ENCODE measurements at places on chromosomes 6 and 20. TPM values are rescaled to one million over a fixed set of nuclear protein-coding genes. Genes with fewer than 3 reads are reported as not detected.

PCK1 gene
- not detected for total RNA-seq

ADGRB3 gene
- total RNA-seq, result not detected

ADGB gene
- total RNA-seq, result not detected

GPR63 gene
- 0.81 TPM for total RNA-seq

- no peak for DNase-seq
Observed at GRCh38 chr6:30939473-30939872, 1.3 kb upstream of the MUCL3 start.

- DNase-seq, result no peak
Observed at GRCh38 chr6:166672624-166673206, 45.7 kb upstream of the RPS6KA2 start.

GRCh38 chr6:85314586-85314985 is 135.3 kb upstream of the NT5E start:
- no peak for DNase-seq

- DNase-seq, result no peak
Observed at GRCh38 chr20:57953638-57954037, 243.8 kb upstream of the PMEPA1 start.

DNA sequence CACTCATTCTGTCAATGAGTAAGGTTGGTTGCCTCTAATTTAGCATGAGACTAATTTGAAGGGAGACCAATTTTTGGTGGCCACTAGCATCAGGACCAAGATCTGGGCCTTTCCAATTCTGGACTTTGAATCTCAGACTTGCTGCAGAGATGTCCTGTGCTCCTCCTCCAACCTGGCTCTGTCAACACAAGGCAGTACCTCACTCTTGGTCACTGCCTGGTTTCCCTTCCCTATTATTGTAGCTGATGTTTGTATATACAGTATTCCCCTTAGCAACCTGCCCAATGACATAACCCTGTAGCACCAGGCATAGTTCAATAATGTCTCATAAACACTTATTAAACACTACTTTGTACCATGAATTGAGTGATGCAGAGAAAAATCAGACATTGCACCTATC is 50.4 kb downstream of the UNC5CL start:
- DNase-seq, result no peak

DNA sequence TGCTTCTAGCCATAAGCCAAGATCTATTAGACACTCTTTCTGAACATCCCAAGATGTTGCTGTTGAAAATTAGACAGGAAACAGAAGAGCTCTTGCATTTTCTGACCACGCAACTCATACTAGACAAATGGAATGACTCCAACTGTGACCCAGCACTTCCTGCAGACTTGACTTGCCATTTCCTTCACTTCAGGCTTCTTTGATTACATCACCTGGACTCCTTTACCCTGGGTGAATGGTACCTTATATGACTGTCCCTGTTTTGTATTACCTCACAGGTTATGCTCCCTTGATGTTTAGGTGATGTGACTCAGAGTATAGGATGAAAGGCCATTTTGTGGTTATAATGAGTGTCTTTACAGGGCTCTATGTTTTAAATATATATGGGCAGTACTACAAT is 236.1 kb downstream of the BMP2 start:
- no peak for DNase-seq

DNA sequence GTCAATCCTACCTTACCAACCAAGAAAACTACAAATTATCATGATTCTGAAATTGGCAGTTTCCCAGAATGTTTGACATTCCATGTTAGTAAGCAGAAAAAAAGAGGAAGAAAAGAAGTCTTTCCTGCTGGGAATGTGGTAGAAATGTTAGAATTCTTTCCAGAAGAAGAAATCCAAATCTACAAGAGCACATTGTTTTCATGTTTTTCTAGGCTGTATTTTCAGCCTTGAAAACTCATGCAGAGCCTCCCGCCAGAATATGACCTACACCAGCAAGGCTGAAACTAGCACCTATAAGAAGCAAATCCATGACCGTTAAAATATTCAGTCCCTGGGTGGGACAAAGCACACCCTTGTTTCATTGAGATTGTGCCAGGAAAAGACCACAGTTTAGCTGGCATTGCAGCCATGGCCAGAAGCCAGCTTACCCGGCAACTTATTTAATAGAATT is 259.4 kb downstream of the GJA1 start:
- DNase-seq, result no peak

DNA sequence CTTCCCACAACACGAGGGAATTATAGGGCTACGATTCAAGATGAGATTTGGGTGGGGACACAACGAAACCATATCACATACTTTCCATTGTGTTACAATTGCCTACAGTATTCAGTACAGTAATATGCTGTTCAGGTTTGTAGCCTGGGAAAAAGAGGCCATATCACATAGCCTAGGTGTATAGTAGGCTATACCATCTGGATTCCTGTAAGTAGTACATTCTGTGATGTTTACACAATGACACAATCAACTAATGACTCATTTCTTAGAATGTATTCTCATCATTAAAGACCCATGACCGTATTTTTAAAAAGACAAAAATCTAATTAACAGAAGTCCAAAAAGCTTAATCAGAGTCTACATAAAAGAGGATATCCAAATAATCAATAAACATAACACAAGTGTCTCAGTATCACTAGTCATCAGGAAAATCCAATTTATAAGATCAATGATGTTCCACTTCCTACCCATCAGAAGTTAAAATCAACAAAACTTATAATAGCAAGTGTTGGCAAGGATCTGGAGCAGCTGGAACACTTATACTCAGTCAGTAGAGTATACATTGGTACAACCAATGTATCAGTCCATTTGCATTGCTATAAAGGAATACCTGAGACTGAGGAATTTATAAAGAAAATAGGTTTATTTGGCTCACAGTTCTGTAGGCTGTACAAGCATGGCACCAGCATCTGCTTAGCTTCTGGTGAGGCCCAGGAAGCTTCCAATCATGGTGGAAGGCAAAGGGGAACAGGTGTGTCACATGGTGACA is 215.9 kb downstream of the CLVS2 start:
- no peak for DNase-seq

- DNase-seq, result no peak
Observed at GRCh38 chr6:75337835-75338580, 53.4 kb upstream of the TMEM30A start.

DNA sequence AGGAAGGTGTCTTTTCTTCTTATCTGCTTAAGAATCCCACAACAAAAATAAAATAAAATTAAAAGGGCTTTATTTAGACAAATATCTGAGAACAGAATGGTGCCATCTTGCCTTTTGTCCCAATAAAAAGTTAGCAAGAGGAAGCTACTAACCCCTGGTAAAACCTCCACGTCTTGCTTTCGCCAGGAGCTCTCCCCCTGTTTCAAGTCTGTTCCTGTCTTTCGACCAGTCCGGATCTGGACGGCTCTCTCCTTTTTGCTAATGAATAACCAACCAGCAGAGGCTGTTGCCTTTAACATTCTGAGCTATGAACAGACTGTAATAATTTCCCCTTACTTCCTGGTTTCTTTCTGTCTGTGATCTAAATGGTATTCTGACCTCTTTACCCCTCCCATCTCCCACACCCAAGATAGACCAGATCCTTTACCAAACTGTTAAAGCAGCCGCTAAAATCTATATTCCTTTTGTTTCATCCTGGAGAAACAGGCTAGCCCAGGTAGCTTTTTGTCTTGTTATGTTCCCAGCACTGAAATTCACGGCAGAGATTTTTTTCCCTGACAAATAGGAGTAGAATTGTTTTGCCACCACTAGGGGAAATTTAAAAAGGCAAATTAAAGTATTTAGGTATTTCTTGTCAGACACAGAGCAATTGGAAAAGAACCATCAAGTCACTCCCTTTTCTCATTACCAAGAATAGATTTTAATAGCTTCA is at the start of gene FRK:
FRK (minus strand) TSS at position 320 of the 712 bp plus-strand sequence. CDS start 580 bp downstream, outside the sequence.
- no peak for DNase-seq

- no peak for DNase-seq
Observed at GRCh38 chr6:139680819-139681218, 306.4 kb upstream of the CITED2 start.

DNA sequence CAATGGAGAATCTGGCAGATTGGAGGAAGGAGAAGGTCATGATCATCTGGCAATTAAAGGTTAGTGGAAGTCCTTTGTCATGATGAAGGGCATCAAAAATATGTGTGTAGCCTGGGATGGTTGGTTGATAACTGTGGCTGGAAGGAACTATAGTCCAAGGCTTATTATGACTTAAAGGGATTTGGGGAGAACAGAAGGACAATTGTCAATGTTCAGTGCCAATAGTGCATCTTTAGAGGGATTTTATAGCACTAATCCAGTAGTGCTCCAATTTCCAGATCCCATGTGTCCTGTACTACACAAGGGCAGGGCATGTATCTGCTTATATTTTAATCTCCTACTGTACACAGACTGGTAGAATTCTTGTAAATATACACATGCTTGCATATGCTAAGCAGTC is 5.0 kb upstream of the ZBTB24 start:
- DNase-seq, result no peak

GRCh38 chr6:35449287-35449881 is 2.8 kb upstream of the FANCE start:
- peak; percentile 49 for DNase-seq

DNA sequence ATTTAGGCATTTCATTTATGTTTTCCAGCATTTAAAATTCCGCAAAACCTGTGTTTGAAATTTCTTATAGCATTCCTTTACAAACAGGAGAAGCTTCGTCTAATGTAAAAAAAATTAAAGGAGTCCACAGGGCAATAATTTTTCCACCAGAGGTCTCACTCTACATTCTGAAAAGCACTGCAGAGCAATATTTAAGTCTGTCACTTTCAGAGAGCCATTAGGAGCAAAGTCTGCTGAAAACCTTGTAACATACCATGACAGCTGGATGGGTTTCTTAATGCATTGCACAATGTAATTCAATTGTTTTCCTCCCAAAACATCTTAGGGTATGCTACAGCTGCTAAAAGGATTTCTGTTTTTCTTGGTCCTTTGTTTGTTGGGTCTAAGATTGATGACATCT is 18.0 kb downstream of the BAG2 start:
- no peak for DNase-seq

DNA sequence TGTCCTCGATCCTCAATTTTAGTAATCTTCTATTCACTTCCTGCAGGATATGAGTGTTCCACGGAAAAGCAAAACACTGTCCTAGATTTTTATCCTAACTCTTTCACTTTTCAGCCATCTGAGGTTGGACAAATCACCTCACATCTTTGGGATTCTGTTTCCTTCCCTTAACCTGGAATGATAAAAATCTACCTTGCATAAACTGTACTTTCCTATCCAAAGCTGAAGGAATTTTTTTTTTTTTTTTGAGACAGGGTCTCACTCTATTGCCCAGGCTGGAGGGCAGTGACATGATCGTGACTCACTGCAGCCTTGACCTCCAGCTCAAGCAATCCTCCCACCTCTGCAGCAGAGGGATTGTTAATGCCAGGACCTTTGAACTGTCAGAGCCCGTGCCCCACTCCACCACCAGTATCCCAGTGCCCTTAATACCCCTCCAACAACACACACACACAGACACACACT is 20.5 kb downstream of the CAPN11 start:
- DNase-seq, result no peak

DNA sequence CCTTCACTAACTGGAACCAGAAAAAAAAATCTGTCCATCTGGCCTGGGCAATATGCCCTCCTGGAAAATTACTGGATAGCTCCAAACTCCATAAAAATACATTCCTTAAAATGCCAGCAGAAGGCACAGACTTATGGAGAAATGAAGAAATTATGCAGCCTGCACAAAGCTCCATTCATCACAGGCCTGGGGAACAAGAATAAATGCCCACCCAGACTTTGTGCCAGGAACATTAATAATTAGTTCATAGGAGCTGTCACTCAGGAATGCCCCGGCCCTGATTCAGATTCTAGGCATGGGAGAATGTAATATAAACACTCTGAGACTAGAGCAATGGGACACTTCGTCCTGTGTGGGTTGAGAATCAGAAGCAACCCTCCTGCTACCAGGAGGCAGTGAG is 199.3 kb downstream of the OTOR start:
- no peak for DNase-seq

DNA sequence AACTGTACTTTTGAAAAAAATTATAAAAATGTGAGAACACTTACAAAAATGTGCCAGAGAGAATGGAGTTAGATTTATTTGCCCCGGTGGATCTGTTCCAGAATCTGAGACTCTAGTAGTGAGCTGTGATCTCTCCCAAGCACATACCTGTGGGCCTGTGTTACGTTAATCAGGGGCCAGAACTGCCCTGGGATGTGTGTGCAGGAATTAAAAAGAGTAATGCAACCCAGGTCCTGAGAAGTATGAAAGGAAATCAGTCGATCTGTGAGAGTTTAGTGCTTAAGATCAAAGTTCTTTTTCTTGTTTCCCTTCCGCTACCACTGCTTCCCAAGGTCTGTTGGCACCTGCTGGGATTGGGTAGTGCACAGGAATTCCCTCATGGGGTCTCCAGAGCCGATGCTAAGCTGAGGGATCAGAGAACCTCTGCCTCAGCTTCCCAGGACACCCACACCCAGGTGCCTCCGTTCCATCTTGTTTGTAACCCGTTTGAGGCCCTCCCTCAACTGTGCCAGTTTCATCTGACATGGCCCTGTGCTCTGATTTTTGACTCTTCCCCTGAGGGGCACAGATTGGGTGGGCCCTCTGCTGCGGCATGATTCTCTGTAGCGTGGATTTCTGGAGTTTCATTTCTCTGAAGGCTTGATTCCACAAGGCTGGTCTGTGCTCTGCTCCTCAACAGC is 87.7 kb downstream of the RREB1 start:
- no peak for DNase-seq

DNA sequence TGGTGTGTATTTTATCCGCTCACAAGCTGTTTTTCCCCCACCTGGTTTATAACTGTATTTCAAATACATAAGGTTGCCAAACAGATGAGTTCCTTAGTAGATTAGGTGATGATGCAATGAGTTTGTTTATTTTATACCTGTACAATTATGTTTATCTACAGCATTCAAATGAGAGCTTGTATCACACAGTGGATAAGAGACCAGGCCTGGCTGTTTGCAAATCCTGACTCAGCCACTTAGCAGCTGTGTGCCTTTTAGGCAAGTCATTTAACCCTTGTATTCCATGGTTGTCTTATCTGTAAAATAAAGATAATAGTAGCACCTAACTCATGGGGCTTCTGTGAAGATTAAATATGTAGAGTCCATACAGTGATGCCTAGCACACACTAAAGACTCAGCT is 143.7 kb downstream of the MOXD1 start:
- no peak for DNase-seq

DNA sequence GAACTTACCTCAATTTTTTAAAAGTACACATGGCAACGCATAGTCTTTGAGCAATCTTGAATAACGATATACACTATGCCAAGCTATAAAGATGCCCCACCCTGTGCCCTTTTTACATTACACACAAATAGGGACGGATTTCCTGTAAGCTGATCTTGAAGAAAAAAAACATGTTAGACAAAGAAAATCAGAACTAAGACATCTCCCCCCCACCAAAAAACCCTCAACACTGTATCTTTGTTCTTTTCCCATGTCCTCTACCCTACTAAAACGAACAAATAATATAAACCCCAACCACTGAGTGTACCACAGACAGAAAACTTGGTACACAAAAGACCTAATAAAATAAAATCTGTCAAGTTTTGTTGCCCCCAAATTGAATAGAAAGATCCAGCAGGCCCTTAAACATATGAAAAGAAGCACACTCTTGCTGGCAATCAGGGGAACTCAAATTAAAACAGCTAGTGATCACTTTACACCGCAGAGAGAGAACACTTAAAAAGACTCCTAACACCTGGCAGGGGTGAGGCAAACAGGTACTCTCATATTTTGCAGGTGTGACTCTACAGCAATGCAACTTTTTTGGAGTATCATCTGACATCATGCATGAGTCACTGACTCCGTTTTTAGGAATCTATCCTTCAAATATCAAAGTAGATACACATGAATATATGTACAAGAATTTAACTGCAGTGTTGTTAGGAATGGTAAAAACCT is 29.6 kb downstream of the BACH2 start:
- peak; percentile 78 for DNase-seq
